ENCODE measurements at places on chromosomes 6 and 20.

- no peak for DNase-seq
Observed at GRCh38 chr6:25178336-25179035, 100.7 kb upstream of the CARMIL1 start.

DNA sequence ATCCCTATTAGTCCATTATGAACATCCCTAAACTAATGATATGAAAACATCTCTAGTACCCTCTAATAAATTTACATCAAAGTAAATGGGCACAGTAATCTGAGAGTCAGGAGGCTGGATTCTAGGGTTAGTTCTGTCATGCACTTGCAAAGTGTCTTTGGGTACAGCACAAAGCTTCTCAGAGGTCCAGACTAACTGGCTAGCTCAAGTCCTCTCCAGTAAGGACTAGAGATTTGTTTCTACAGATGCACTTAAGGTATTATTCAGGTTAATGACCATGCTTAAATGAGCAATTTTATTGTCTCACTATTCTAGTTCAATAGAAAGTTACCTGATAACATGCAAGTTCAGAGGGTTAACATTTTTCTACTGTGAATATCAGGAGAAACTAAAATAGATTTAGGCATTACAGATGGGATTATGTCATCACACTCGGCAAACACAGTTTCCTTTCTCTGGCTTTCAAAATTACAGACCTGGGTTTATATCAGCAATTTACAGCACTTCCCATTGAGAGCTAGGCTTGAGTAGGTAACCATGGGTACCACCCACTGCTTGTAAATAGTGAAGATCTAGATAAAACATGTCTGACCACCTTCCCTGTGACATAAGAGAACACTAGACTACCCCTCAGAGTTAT is 402.9 kb upstream of the RUNX2 start:
- no peak for DNase-seq

DNA sequence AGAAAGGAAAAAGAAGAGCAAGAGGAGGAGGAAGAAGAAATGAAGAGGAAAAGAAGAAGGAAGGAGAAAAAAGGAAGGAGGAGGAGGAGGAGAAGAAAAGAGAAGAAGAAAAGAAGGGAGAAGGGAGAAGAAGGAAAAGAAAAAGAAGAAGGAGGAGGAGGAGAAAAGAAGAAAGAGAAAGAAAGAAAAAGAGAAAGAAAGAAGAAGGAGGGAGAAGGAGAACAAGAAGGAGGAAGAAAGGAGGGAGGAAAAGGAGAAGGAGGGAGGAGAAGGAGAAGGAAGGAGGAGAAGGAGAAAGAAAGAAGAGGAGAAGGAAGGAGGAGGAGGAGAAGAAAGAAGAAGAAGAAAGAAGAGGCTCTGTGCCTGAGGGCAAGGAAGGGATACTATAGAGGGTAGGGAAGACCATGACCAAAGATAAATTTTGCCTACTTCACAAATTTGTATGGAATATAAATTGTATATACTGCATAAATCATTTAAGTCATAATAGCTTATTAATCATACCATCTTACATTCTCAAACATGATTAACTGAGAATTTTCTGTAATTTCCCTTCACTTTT is 55.7 kb downstream of the SESN1 start:
- DNase-seq: no peak

GRCh38 chr6:123869334-123869733 is 65.7 kb downstream of the NKAIN2 start:
- no peak for DNase-seq

DNA sequence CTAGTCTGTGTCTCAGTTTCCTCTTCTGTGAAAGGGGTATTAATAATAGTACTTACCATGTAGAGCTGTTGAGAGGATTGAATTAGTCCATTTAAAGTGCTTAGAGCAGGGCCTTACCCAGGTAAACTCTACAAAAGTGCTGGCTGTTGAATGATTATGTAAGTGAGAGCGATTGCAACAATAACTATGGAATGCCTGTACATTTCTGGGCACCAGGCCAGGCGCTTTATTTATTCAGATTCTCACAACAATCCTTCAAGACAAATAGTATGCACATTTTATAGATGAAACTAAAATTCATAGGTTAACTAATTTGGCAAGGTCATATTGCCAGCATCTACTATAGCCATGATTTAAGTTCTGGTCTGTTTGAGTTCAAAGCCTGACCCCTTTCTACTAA is 78.3 kb upstream of the MMS22L start:
- DNase-seq: no peak

GRCh38 chr6:131846023-131846663 is 38.3 kb downstream of the ENPP1 start:
- no peak for DNase-seq

DNA sequence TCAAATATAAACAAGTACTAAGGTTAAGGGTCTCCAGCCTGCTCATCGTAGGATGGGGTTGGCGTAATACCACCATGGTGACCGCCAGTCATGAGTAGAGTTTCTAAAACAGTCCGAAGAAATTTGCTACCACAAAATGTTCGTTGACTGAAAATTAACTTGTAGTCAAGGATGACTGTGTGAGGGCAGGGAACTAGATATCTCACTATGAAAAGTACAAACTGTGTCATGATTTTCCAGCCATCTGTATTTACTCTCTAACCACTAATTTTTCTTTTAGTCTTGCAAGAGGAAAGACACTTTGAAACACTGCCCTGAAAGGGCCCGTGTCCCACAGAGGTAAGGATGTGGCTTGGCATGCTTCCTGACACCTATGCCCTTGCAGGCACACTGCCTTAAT is 99.7 kb downstream of the IRF4 start:
- no peak for DNase-seq

GRCh38 chr6:2947445-2947844 is 23.9 kb downstream of the SERPINB6 start:
- DNase-seq: no peak

DNA sequence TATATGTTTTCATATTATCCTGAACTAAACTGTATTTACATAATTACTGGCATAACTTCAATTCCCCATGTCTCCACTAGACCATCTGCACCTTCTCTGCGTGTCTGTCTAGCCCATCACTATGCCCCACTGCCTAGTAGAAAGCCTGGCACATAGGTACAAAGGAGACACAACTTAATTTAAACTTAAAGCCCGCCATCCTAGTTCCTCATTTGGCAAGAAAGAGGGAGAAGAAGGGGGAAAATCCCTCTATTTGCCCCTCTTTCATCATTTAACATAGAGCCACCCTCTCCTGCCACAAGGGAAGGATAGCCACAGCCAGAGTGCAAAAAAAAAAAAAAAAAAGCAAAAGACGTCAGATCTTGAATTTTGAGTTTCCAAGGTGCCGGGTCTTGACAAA is 1.8 kb downstream of the PKIG start:
- DNase-seq: no peak

DNA sequence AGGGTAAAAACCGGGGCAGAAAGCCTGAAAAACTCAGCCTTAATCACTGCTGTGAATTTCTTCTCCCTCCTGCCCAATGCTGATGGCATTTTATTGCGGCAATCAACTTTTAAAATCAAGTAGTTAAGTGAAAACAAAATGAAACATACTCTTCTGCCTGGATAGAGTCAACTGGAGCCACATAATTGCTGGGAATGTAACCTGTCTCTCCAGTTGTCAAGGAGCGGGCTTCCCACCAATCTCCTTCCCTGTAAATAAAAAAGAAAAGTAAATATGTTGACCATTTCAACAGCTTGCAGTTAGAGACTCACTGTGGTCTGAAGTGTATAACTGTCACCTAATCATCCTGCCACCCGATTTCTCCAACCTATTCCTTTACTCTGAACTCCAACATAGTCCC is 102.1 kb upstream of the TRAF3IP2 start:
- DNase-seq: peak; percentile 38

- DNase-seq: no peak
Observed at GRCh38 chr20:10591946-10592521, 81.8 kb downstream of the JAG1 start.

DNA sequence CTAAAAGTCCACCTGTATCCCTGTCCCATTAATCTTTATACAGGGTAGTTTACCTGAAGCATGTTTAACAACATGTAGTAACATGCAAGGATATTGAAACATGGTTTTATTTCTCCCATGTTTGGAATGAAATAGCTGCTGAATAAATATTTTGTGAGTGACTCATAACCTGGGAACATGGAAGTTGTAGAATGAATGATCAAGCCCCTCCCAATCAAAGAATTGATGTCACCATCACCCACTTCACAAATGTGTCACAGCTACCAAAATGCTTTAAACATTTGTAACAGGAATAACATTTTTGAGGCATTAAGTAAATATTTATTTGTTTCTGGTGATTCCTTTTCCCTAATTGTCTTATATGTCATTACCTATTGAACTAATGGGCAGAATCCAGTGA is 58.9 kb upstream of the TNFAIP3 start:
- DNase-seq: no peak

- no peak for DNase-seq
Observed at GRCh38 chr6:93182938-93183479, 236.3 kb downstream of the EPHA7 start.

- DNase-seq: no peak
Observed at GRCh38 chr6:105483492-105483891, 80.6 kb upstream of the PREP start.

- no peak for DNase-seq
Observed at GRCh38 chr6:19301980-19302379, 535.2 kb upstream of the ID4 start.

DNA sequence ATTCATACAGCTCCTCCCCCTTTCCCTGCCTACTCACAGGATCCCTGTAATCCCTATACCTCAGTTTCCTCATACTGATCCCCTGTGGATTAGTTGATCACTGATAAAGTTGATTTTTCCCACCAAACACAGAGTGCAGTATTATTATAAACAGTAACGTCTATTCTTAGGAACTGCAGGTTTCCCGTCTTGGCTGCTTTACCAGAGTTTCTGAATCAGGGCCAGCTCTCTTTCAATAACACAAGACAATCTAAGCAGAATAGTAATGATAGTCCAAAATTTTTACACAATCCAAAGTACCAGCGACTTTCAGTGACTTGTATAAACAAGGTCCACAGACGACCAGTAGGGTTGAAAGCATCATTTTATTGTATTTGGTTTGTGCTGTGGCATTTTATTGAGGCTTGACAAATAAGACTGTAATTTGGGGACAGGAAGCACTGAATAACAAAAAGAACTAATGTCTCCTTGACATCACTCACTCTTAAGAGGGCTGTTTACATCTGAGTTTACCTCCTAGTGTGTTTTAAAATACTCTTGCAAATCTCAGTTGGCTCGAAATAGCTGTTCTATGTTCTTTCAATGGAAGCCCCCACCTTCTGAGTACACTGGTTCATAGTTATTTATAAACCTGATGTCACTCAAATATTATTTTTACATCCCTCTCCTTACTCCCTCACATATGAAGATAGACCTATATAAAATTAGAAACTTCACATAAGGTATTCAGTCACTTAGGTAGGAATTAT is 6.1 kb upstream of the JARID2 start:
- DNase-seq: no peak

GRCh38 chr6:134413241-134413643 is 95.3 kb upstream of the SGK1 start:
- DNase-seq: no peak

DNA sequence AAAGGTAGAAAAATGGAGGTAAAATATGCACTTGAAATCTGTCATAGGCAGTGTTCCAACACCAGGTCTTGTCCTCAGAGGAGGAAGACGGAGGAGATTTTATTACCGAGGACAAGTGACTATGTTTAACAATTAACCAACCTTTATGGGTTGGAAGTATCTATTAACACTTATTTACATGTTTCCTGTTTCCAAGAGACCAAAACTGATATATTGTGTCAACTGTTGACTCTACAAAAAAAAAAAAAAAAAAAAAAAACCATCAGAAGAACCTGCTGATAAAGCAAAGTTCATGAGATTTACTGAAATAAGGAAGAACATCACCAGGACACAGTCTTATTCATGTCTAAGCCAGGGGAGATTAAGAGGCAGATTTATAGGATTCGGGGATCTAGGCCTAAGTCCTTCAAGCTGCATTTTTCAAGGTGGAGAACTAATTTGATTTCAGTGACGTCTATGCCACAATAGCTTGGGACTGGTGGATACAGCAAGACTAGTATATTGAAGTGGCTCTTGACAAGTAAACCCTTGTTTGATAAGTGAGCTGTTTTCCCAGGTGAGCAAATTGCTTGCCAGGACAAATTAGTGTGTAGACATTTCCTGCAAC is 126.6 kb upstream of the NAA20 start:
- no peak for DNase-seq

- no peak for DNase-seq
Observed at GRCh38 chr20:588476-588875, 21.6 kb downstream of the TCF15 start.

- DNase-seq: peak; percentile 40
Observed at GRCh38 chr20:32521780-32522525, 63.2 kb downstream of the NOL4L start.

DNA sequence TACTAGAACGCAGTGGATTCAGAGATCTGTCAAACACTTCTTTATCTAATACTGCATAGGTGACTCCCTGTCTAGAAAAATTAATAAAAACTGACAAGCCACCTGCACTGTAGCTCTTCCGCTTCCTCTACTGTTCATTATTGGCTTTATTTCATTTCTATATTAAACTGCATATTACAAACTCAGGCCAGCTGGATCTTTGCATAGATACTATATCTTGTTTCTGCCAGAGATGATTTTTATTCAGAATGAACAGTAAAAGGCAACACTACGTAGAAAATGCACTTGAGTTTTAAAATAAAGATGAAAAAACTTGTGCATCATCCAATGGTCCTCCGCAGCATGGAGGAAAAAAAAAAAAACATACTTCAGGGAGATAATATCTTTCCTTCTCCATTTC is 508.3 kb downstream of the PRKN start:
- no peak for DNase-seq

- DNase-seq: no peak
Observed at GRCh38 chr20:46111028-46111835, 6.9 kb upstream of the CD40 start.

GRCh38 chr6:2307799-2308198 is 62.4 kb upstream of the GMDS start:
- no peak for DNase-seq

- DNase-seq: peak; percentile 36
Observed at GRCh38 chr6:31401403-31401802, 2.0 kb upstream of the MICA start.

GRCh38 chr6:45419571-45420082 is 41.9 kb upstream of the SUPT3H start:
- peak; percentile 76 for DNase-seq

DNA sequence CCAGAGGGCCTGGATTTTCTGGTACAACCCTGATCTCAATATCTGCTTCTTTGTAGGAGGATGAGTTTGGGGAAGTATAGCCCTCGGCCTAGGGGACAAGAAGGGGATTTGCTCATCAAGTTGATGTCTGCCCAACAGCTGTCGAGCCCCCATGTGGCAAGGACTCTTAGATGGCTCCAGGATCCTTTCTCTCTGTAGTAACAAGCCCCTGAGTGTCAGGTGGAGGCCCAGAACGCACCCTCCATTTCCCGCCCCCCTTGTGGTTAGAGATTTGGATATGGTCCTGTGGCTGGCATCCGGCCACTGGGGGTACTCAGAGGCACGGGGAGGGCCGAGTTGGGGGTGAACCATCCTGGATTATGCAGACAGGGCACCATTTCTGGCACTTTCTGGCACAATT is 50.1 kb downstream of the CTCFL start:
- DNase-seq: no peak

DNA sequence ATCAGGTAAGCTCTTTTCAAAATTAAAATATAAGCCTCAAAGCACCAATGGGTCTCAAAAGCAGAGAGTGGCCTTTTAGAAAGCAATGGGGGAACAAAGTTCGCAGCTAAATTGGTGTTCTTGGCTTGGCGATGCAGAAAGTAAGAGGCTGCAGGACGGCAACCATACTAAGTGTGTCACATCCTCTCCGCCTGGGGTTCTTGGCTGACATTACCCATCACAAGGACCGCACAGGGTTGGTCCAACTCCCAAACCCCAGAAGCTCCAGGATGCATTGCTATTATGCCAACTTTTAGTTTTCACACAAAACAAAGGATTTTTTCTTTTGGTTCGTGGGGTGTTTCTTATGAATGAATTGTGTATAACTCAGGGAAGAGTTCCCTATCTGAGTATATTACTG is 124.8 kb downstream of the PRKN start:
- no peak for DNase-seq

All from prostate gland (tissue), 2 donors.